ENCODE measurements at places on chromosomes 12 and 14.

DNA sequence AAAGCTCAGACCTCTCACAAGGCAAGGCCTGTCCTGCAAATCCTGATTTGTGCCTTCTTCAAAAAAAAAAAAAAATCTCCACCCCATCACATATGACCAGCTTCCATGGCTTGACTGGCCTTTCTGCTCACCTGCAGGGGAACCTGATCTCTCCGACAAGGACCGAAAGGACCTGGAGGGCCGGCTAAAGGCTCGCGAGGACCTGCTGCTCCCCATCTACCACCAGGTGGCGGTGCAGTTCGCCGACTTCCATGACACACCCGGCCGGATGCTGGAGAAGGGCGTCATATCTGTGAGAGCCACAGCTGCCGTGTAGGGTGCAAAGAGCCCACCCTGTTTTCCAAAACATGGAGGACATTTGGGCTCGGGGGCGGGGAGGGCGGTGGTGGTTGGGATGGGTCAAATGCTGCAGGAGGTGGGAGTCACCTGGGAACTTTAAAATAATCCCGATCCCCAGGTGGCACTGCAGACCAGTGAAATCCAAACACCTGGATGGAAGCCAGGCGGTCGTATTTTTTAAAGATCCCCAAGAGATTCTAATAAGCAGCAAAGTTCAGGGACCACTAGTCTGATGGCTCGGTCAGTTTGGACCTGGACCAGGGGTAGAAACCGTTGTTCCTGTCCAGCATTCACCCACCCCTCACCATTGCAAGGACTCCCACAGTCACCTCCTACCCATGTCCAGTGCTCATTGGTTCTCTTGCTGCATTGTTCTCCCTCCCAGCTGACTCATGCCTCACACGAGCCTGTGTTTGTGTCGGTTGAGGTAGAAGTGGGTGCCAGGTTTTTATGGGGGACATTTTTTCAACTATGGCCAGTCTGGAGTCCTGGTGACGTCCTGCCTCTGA is 44.8 kb downstream of the FOXN4 start:
- DNase-seq = peak; percentile 12

DNA sequence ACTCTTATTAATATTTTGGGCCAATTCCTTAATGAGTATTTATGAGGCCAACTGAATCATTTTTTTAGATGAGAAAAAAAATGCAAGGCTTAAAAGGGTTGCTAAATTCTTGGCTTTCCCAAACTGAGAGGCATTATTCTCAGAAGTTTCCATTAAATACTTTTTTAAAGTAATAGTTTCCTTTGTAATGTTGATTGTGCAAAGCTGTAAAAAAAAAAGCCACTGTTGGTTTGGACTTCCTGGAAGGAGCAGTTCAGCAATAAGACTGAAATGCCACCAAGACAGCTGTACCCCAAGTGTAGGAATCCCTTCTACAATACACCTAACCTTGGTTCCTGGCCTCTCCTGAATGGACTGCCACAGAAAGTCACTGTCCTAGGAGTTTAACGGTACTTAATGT is 231.3 kb downstream of the MON2 start:
- no peak for DNase-seq

- DNase-seq = no peak
These were observed 410.1 kb upstream of the MGAT4C start for GRCh38 chr12:86666316-86666715.

DNA sequence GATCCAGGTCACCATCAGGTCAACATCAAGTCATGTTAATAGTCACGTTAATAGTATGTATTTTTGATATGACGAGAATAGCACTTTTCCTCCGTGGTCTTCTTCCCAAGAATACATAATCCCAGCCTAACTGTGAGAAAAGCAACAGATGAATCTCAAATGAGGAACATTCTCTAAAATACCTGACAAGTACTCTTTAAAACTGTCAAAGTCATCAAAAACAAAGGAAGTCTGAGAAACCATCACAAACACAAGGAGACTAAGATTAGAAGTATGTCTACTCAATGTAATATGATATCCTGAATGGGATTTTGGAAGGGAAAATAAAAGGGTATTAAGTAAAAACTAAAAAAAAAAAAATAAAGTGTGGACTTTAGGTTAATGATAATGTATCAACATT is 36.8 kb upstream of the GLIPR1 start:
- DNase-seq = no peak

- DNase-seq = no peak
These were observed 9.0 kb downstream of the PAPOLA start for GRCh38 chr14:96511146-96511545.

DNA sequence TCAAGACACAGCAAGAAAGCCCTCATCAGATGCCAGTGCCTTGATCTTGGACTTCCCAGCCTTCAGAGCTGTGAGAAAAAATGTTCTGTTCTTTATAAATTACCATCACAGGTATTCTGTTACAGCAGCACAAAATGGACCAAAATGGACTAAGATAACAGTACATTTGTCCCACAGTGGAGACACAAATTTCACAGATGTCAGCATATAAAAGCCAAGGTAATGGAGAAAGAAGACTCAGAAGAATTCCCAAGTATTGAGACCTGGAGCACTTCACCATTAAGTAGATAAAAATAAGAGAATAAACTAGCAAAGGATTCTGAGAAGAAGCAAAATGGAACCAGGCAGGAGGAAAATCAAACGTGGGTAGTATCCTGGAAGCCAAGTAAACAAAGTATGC is 131.0 kb downstream of the NOVA1 start:
- no peak for DNase-seq

DNA sequence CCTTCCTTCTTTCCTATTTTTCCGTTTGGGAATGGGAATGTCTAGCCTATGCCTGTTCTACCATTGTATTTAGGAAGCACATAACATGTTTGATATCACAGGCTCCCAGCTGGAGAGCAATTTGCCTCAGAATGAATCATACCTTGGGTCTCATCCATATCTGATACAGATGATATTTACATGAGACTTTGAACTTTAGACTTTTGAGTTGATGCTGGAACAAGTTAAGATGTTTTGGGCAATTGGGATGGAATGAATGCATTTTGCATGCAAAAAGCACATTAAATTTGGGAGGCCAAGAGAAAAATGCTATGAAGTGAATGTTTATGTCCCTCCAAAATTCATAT is 61.9 kb upstream of the BEGAIN start:
- DNase-seq = no peak

GRCh38 chr12:99138393-99138792 is 493.3 kb downstream of the APAF1 start:
- DNase-seq = no peak

DNA sequence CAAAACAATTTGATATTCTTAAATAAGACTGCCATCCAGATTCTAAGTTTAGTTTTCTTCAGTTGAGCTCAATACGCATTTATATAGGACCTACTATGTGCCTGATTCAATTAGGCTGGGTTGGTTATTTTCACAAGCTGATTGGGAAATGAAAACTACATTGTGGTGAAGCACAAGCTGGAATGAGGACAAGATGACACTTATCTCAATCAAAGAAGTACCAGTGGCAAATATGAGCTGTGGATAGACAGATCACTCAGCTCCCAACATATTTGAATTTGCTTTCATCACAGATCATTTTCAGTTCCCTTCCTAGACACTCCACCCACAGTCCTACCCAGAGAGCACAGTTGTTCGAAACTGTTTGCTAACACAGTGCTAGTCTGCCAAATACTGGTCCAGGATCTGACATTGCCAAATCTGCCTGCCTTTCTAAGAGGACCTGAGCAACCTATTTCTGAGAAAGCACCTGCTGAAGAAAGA is 74.7 kb downstream of the LLPH start:
- DNase-seq = no peak

DNA sequence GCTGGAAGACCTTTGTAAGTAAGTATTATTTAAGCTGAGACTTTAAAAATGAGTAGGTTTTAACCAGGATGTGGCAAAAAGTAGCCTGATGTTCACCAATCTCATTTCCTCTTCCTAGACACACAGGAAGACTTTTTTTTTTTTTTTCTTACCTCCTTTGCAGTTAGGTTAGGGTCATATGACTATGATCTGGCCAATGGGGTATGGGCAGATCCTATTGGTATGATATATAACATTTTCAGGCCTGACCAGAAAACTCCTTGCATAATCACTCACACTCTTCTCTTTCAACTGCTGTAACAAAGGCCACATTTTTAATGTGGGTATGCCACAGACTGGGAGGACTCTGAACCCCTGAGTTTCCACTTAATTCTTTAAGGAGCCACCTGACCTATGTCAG is 2.7 kb upstream of the RPS6KA5 start:
- peak; percentile 78 for DNase-seq

DNA sequence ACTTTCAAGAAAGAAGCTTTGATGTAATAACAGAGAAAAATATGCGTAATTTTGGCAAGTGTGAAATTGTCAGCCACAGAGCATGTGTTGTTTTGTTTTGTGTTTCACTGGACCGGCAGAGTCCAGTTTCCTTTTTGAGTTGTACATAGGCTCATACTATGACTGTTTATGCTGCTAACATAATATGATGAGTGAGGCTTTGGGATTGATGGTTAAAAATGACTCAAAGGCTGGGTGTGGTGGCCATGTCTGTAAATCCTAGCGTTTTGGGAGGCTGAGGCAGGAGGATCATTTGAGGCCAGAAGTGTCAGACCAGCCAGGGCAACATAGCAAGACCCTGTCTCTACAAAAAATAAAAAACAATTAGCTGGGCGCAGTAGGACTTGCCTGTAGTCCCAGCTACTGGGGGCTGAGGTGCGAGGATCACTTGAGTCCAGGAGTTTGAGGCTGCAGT is 487.9 kb downstream of the PCNX1 start:
- peak; percentile 21 for DNase-seq

DNA sequence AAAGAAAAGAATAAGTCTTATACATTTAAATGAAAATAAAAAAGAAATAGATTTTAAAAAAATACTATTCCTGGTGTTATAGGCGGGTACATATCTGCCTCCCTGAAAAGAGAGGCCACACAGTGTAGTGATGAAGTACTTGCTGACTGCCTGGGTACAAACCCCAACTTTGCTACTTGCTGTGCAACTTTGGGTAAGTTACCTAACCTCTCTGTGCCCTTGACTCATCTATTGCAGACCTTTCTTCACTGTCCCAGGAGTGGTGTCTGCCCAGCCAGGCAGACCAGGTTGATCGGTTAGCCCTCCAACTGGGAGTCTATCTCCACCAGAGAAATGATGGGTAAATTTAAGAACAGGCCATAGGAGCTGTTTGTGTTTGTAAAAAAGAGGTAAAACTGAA is 82.0 kb downstream of the SLC24A4 start:
- no peak for DNase-seq

DNA sequence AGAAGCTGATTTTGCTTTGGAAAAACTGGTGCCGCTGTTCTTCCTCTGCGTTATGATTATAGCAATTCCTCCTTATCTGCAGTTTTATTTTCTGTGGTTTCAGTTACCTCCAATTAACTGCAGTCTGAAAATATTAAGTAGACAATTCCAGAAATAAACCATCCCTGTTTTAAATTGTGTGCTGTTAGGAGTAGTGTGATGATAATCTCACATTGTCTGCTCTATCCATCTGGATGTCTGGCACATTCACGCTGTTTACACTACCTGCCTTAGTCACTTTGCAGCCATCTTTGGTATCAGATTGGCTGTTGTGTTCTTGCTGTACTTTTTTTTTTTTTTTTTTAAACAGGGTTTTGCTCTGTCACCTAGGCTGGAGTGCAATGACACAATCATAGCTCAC is 141.0 kb downstream of the GRIP1 start:
- no peak for DNase-seq

- no peak for DNase-seq
These were observed 178.2 kb downstream of the AKAP6 start for GRCh38 chr14:32507029-32507984.

- DNase-seq = no peak
These were observed 131.2 kb upstream of the DYRK2 start for GRCh38 chr12:67517181-67517887.

GRCh38 chr12:92036061-92036620 is 109.5 kb downstream of the BTG1 start:
- DNase-seq = no peak

GRCh38 chr12:58443273-58443980 is 476.9 kb downstream of the LRIG3 start:
- no peak for DNase-seq

DNA sequence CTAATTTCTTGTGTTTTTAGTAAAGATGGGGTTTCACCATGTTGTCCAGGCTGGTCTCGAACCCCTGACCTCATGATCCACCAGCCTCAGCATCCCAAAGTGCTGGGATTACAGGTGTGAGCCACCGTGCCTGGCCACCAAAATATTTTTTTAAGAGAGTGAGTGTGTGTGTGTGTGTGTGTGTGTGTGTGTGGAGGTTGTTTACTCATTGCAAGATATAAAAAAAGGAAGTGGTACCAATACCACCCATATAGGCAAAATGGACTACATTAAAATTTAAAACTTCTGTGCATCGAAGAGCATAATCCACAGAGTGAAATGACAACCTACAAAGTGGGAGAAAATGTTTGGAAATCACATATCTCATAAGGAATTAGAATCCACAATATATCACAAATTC is 15.5 kb upstream of the CLEC2A start:
- DNase-seq = no peak

DNA sequence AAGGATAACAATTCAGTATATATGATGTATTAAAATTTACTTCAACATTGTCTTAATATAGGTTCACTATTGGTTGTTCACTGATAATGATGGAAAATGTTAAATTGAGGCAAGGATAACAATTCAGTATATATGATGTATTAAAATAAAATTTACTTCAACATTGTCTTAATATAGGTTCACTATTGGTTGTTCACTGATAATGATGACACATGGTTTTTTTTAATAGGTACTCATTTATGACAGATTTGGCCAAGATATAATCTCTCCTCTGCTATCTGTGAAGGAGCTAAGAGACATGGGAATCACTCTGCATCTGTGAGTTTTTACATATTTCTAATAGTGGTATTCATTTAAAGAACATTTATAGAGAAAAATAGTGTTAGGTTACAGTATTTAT is 8.1 kb downstream of the SCFD1 start:
- no peak for DNase-seq

DNA sequence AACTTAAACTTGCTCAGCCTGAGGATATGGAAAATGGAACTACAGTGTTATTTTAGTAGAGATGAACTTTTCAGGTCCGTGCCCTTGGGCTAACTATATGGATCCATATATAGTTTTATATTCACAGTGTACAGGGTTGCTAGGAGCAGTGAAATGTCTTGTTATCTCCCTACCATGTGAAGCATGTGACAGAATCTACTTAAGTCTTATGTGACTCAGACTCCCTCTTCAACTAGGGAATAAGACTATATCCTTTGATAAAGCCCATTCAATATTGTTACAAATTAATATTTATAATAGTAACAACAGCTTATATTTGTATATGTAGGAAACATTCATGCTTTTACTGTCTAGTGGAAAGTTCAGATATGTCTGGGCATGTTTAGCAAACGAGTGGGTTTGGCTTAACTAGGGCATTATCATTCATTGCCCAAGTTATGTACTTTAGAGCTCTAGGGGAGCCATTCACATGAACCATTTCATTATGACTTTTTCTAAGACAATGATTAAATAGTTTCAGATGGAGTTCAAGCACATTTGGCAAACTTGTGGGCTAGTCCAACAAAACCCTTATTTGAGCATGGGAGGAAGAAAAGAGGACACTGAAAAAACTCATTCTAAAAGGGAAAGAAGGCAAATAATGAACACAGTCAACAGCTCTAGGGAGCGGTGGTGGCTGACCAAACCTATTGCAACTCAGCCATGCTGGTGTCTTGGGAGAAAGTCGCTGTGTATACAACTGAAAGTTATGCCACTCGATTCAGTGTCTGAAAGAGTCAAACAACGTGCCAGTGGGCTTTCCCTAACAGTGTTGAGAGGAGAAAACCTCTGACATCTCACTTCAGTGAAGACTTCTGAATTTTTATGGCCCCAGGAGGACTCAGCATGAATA is 305.9 kb upstream of the G2E3 start:
- no peak for DNase-seq
